ENCODE measurements at places on chromosomes 11 and 22. TPM values are rescaled to one million over a fixed set of nuclear protein-coding genes. Genes with fewer than 3 reads are reported as not detected.

DNA sequence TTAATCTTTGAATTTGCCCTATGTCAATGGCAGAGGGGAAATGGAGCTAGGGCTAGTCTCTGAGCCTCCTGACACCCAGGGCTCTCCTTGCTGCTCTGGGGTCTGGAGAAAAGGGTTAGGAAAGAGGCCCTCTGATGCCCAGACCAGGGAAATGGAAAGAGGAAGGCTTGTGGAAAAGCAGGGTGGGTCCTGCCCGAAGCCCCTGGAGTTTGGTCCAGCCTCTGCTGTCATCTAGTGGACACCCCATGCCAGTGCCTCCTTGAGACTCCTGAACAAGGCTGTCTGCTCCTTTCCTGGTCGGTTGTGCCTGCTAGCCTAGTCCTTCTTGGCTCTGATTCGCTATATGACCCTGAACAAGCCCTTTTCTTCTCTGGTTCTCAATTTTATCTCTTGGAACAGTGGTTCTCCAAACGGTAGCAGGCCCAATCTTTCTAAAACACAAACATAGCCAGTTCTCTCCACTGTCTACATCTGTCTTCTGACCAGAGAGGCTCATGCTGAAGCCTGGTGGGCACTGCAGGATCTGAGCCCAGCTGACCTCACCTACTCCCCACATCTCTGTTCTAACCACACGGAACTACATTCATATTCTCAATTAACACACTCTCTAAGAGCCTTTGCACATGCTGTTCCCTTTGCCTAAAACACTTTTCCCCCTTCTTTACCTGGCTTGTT lies 8.8 kb upstream of the PLA2G3 start:
- DNase-seq = peak; percentile 80

DNA sequence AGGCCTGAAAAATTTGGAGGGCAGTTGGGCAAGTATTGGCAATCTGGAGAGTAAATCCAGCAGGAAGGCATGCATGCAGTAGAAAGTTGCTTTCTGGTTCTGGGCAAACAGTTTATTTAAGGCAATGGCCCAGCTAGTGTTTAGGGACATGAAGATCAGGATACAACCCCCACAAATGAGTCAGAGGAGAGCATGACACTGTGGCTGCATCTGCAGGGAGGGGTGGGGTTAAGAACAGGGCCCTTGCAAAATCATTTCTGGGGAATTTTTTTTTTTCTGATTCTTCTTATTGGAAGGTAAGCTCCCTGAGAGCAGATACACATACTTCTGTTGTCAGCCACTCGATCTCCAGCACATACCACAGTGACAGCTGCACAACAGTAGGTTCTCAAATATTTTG lies 61.1 kb downstream of the FDX1 start:
- no peak for DNase-seq

GRCh38 chr11:60235321-60235720 lies 7.6 kb downstream of the MS4A4E start:
- no peak for DNase-seq

DNA sequence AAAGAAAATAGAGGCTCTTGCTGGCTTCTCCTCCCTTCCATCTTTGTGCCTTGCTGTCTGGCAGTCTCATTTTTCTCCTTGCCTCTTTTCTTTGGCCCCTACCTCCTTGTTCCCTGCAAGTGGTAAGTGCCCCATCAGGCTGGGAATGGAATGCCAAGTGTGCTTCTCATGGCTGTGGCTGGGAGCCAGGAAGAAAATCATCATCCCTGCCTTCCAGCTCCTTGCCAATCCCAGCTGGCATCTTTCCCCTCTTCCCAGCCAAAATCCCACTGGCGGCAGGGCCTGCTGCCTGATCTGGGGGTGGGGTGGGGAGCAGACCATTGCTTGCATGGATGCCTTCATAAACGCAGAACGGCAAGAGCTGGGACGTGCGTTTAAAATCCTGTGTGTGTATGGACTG lies 27.0 kb upstream of the SLC25A18 start:
- no peak for DNase-seq

DNA sequence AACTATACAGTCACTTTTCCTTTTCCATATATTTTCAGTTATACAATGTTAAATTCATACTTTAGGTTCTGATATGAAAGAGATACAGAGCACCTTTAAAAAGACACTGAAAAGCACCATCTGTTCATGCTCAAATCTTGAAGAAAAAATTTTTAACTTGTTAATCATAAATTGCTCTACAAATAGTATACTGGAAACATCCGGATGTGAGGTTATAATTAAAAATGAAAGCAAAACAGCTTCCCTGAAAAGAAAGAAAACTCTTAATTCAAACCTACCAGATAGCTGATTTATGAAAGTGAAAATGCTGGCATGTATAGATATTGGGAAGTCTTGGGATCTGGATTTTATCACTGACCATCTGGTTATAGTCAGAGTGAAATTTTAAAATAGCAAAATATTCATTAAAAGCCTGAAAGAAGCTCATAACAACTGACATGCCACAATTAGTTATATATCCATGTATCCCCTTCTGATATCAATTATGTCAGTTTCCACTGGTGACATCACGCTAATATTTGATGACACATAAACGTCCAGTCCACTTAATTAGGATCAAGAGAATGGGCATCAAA lies 740.0 kb downstream of the DLG2 start:
- DNase-seq = no peak

GRCh38 chr22:25403811-25404471 lies 160.5 kb upstream of the GRK3 start:
- DNase-seq = no peak

- no peak for DNase-seq
Observed at GRCh38 chr11:17000987-17001386, 13.2 kb downstream of the PLEKHA7 start.

GRCh38 chr11:849104-849824 lies 6.6 kb downstream of the TSPAN4 start:
- no peak for DNase-seq

GRCh38 chr11:285021-285893 lies 3.7 kb upstream of the PGGHG start:
- peak; percentile 13 for DNase-seq

GRCh38 chr11:128400382-128401203 lies 186.8 kb downstream of the ETS1 start:
- DNase-seq = no peak

DNA sequence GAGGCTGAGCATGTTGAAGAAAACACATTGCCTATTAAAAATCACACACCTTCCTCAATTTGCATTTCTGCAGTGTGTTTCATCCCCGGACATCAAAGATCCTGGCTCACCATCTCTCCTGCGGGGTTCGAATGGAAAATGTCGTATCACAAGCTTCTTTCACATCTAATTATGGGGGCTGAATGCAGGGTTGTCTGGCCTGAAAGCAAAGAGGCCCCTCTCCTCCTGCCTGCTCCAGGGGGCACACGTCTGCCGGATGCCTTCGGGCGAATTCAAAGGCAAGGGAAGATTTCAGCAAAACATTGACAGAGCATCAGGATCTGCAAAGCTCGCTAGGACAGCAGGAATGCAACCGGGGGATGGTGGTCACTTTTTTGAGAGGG lies 1447.7 kb downstream of the TBC1D22A start:
- no peak for DNase-seq

DNA sequence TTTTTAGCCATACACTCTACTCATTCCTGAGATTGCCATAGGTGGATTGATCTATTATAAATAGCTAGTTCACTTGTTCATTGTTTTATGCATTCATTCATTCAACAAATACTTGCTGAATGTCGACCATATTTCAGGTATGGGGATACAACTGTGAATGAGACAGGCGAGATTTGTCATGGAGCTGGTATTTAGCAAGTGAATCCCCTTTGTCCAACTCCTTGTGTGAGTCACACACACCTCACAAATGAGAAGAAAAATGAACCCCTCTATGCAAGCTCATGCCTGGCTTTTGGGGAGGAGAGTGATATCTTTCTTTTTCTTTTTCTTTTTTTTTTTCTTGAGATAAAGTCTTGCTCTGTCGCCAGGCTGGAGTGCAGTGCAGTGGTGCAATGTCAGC lies 1.8 kb upstream of the AMPD3 start:
- no peak for DNase-seq

DNA sequence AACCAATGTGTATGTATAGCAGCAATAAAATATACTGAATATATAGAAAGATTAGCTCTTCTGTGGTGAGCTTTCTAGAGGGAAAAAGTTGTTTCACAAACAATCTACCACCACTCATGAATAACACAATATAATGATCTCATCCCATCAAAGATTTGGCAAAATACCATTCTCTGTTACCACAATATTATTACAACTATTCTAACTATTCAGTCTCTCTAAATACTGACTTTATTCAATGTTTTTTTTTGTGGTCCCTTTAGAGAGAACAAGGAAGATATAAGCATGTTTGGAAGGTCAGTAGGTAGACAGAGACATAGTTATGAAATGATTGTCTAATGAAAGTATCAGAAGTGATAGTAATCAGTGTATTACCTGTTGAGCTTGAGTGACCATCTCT lies 7.8 kb downstream of the CCDC90B start:
- no peak for DNase-seq

The XPNPEP3 gene
- total RNA-seq = 46.5 TPM

The NCF4 gene
- total RNA-seq = 2.7 TPM

The RHOD gene
- total RNA-seq = 13.9 TPM

The OR2AG2 gene
- 1.8 TPM for total RNA-seq

The RBMXL2 gene
- 58.2 TPM for total RNA-seq

The CHADL gene
- 6.5 TPM for total RNA-seq

The NEU3 gene
- 25.8 TPM for total RNA-seq

The IGLL1 gene
- total RNA-seq = 6.9 TPM

The B4GALNT4 gene
- 7.2 TPM for total RNA-seq

The PDHX gene
- total RNA-seq = 53.5 TPM

Data from testis (tissue), 5 donors.